ENCODE measurements at places on chromosomes 5 and 9.

DNA sequence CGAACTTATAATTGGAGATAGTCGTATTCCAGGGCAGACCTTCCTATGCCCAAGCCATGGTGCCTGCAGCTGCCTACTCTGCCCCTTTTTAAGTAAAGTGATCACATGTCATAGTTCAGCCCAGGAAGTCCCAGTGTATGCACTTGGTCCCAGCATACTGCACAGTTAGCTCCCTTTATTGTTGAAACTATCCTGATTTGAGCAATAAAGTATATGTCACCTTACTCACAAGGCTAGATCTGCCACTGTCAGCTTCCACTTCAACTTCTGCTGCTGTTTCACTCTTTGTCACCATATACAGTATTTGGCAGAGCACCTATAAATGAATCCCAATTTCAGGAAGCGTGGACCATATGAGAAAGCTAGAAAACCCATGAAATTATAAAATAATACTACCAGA, 103.8 kb upstream of the PTGER4 start:
- DNase-seq: no peak

DNA sequence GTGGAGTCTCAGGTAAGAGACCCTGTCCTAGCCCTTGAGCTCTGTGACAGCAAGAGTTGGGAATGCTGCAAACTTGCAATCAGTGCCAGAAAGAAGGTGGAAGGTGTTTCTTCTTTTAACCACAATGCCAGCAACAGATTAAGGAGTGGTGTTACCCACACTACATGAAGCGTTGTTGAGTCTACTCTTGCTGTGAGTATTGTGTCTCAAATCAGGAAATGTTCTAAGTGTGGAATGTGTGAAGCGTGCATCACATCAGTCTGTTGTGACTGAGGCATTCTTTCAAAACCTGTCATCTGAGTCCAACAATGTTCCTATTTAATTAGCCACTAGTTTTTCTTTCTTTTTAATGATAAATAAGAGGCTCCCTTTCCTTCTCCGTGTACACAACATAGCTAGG, 2.9 kb upstream of the LURAP1L start:
- DNase-seq: no peak

DNA sequence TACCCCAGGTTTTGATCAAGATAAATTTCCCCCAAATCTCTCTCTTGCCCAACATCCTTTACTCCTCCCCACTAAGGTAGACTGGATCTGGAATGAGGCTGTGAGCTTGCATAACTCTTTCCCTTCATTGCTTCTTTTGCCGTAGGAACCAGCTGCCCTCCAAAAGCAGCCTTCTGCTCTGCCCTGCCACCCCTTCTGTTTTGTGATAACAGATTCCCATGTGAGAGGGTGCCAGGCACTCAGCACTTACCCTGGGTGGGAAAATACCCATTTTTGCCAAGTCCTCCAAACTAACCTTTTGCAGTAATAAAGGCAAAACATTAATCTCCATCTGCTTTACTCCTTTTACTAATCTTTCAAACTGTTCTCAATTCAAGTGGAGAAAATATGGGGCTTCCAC, 182.6 kb downstream of the ASTN2 start:
- DNase-seq: peak; percentile 68

DNA sequence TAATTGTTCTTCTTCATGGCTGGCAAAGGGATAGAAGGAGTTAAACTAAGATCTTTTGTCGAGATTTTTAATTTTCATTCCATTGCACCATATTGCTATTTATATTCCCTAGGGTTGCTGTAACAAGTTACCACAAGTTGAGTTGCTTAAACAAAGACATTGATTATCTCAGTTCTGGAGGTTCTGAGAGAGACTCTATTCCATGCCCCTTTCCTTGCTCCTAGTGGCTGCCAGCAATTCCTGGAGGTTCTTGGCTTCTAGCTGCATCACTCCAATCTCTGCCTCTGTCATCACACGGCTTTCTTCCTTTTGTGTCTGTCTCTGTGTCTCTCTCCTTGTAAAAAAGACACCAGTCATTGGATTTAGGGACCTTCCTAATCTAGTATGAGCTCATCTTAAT, 136.6 kb upstream of the DAB2 start:
- DNase-seq: no peak

- DNase-seq: no peak
Observed at GRCh38 chr5:176750144-176750543, 60.2 kb upstream of the UNC5A start.

DNA sequence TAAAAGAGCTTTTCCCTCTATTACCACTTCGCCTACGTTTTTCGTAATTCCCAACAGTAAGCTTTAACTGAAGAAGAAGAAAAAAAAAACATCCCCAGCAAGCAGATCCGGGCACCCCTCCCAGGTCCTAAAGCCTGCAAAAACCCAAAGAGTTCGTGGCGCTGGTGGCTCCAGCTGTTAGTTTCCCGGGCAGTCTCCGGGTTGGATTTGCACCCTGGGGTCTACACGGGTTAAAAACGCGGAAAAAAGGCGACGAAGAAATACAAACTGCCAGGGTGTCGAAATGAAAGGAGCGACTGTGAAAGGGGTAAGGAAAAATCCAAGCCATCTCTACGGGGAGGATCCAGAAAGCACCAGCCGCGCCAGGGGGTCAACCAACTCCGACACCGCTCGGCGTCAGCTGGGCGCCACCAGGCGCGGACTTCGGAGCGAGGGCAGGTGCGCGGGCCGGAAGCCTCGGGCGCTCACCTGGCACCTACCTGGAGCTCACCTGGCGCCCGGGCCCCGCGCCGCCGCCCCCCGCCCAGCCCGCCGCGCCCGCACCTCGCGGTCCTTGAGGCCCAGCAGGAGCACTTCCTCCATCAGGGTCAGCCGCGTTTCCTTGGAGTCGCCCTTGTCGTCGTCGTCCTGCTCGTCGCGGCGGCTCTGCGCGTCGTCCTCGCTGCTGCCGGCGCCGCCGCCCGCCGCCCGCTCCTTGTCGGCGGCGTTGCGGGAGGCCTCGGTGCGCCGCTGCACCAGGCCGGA, 680 bp downstream of the GOLPH3 start:
- peak; percentile 53 for DNase-seq

DNA sequence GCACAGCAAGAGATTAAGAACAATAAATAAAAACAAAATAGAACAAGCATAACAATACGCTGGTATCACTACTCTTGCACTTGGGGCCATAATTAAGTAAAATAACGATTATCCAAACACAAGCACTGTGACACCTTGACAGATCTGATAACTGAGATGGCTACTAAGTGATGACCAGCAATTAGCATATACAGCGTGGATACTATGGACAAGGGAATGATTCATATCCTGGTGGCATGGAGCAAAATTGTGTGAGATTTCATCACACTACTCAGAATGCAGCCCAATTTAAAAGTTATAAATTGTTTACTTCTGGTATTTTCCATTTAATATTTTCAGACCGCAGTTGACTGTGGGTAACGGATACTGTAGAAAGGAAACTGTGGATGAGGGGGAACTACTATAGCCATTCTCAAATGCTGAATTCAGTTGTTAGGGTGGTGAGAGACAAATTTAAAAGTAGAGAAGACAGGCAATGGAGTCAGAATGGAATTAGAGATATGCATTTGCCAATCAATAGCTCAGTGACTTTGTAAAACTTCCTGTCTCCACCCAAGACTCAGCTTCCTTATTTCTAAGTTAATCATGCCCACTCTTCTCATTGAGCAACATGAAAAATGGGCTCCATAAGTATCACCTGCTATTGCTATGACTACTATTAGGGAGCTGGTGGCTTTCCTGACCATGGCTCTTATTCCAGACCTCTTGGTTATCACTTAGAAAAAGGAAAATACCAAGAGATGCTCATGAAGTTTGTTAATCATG, 300.8 kb downstream of the TRIM32 start:
- no peak for DNase-seq

DNA sequence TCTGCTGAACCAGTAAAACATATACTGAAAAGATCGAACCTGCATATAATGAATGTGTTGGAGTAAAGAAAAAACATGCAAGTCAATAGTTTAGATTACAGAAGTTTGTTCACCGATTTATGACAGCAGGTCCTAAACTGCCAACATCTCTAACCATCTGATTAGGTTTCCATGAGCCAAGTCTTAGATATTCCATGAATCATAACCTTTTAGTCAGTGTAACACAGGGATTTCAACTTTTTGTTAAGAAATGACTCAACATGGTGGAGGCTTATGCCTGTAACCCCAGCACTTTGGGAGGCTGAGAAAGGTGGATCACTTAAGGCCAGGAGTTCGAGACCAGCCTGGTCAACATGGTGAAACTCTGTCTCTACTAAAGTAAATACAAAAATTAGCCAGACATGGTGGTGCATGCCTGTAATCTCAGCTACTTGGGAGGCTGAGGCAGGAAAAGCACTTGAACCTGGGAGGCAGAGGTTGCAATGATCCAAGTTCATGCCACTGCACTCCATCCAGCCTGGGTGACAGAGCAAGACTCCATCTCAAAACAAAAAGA, 38.7 kb downstream of the APC start:
- DNase-seq: no peak

DNA sequence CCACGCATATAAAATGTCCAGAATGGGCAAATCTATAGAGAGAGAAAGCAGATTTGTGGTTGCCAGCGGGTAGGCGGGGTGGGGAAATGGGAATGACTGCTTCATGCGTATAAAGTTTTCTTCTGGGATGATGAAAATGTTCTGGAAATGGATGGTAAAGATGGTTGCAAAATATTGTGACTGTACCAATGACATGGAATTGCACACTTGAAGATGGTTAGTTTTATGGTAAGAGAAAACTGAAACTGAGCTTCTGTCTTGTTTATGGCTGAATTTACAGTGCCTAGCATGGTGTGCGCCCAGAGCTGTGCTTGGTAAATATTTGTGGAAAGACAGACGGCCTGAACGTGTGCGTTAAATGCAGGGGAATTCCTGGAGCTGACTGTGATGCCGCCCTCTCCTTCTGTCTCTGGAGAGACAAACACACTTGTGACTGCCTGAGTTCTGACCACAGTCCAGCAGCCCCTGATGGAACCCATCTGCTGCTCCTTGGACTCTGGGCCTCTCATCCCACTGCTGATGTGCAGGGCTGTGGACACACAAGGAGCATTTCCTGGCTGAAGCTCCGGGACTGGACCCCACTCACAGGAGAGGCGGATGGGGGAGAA, 8.6 kb upstream of the PTGES start:
- no peak for DNase-seq

- DNase-seq: no peak
Observed at GRCh38 chr5:25515525-25515924, 870.7 kb upstream of the CDH10 start.

DNA sequence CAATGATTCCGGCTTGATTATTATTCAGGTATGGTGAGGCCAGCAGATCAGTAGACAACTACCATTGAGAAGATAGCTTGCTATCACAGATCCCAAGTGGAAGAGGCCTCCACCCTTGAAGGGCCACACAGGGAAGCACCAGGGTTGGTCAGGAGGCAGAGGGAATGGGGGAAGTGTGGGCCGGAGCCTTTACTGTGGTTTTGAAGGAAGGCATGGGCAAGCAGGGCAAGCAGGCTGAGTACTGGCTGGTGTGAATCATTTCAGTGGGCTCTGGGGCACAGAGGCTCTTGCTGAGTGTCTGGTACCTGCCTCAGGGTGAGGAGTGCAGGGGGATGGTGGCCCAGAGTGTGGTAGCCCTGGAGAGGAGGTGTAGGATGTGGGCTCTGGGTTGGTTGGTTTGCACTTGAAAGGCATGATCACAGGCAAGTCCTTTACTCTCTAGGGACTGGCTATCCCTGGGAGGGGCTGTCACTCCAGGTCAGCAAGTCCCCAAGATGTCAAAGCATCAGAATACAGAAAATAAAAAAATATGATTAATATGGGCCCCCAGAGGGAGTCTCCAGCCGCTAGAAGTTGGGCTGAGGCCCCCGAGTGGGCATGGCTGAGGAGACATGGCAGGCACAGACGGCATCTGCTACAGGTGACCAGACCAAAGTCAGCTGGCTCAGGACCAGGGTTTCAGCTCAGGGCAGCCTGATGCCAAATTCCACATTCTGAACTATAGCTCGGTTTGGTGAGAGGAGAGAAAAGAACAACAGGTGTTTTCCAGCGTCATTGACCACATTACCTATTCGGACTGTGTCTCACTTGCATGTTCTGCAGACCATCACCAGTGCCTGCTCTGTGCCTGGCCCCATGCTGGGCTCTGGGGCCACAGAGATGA, 9.7 kb upstream of the SUSD3 start:
- no peak for DNase-seq

DNA sequence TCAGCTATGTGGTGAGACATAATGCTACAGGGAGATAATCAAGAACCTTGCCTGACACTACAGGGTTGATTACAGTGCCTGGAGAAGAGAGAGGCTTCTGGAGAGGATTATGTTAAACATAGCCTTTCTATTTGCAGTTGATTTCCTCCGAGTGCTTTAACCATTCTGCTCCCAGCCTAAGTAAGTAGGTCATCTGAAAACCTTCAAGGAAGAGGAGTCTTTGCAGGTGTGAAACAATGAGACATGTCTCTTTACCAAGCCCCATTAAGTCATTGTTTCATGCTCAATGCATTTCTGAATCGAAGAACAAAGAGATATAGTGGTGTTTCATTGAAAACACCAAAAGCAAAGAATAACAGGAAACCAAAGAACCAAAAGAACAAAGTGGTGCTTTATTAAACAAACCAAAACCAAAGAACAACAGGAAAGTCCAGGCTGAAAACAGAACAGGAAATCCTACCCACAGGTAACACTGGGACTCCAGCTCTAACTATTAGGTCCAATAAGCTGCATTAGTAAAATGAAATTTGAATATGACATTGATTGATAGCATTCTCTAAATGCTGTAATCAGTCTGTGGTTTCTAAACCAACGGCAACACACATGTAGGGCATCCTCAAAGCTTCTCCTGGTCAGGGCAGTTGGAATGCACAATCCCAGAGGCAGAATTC, 113.3 kb upstream of the SPATA31D4 start:
- DNase-seq: no peak

- DNase-seq: no peak
Observed at GRCh38 chr5:67179697-67180361, 16.8 kb downstream of the CD180 start.

DNA sequence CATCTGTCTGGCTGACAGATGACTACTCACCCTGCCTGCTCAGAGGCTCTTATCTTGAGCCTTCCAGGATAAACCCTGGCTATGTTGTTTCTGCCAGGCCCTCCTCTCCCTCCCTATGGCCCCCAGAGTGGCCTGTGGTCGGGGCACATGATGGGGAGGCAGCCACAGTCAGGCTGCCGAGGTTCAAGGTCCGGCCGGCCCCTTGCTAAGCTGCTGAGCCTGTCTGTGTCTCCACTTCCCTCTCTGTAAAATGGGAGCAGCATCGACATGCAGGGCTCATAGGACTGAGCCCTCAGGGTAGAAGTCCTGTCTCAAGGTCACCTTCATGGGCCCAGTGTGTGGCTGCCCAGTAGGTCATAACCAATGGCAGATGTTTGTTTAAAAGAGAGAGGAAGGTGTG, 28.5 kb downstream of the WNK2 start:
- no peak for DNase-seq
